ENCODE measurements at places on chromosomes 5 and 9.

- DNase-seq, result no peak
These were observed 20.7 kb upstream of the IL33 start for GRCh38 chr9:6194934-6195333.

DNA sequence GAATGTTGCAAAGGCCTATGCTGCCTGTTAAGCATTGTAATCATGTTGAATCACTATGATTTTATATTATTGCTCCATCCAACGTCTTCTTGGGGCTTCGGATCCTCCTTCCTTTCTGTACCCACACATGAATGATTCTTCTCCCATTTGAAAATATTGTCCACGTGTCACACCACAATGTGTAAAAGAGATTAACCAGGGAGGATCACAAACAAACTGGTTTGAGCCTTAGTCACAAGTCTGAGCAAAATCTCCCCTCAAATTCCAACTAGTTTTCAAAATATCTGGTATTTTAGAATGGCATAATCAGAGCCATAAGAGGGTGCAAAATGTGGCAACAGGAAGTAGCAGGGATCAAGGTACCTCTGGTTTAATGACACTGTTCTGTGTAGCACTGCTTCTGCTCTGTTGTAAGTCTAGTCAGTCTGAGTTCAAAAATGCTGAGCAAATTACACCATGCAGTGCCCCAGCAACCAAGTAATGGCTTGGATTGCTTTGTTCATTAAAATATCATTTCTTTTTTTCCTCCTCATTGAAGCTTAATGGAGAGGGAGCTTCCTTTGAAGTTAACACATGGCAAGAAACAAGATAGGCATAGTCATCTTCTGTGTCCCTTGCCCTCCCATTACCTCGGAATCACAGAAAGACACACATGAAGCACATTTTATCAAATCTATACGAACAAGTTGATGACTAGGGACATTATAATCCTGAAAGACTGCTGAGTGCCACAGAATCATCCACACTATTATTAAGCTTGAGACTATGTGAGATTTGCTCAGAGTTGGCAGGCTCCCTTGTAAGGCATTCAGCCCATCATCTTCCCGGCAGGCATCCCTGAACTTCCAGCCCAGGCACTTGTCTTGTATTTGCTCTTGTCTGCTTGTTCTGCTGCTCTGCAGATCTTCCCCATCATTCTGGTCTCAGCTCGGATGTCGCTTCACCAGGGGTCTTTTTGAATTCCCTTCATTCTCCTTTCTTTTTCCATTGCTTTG lies 102.0 kb upstream of the PRLR start:
- DNase-seq, result no peak

GRCh38 chr5:68295772-68296171 lies 80.2 kb downstream of the PIK3R1 start:
- no peak for DNase-seq

- no peak for DNase-seq
These were observed 692.9 kb downstream of the MTRR start for GRCh38 chr5:8561854-8562253.

GRCh38 chr5:41094871-41095270 lies 23.7 kb upstream of the MROH2B start:
- peak; percentile 3 for DNase-seq

DNA sequence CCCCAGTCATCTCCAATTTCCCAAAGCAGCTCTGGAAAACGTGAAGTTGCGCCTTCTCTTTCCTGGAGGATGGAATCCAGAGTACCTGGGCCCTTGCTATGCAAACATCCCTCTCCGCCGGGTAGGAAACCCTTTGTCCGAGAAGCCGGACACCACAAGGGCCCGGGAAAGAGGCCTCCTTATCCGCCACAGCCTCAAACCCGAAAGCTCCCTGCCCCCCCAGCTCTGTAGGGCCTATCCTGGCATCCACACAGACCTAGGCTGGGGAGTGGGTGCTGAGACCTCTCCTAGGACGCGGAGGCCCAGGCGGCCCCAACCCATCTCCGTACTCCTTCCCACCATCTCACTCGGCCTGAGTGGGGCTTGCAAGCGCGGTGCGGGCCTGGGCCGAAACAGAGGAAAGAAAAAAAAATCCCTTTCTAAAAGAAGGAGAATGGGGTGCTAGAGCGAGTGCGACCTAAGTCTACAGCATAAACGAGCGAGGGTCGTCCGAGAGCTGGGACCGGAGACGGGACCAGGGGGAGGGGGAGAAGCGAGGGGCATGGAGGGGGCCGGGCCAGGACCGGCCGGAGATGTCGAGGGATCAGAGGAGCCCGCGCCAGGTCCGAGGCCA lies 624 bp downstream of the FBXW11 start:
- DNase-seq, result no peak

DNA sequence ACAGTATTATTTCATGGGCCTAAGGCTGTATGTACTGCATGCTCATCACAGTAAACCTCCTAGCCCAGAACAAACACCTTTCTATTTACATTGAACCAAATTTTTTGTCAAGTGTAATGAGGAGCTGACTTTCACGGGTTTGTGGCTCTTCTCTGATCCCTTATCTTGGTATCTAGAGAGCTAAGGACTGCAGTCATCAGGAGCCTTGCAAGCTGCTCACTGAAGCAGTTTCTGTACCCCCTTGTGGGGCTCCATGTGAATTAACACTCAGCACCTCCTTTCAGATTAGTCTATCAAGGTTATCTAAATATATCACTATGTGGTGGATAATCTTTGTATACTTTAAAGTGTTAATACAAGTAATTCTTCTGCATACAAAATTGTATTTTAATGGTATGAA lies 108.2 kb downstream of the AUH start:
- no peak for DNase-seq

GRCh38 chr9:136438548-136439480 lies 831 bp downstream of the INPP5E start:
- DNase-seq, result no peak

GRCh38 chr5:112883192-112883591 lies 22.1 kb downstream of the SRP19 start:
- no peak for DNase-seq

DNA sequence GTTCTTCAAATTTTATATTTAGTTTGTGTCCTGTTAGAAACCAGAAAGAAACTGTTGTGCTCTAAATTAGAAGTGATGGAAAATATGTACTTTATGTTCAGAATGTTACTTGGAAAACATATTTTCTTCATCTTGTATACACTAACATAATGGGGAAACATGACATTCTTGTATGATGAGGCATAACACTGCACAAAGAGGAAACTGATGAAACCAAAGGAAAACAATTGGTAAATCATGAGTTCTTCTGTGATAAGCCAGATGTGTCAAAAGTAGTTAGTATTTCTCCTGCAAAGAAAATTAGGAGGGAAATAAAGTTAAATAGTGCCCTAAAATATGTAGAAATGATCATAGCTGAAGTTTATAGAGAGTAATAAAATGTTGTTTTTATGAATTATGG lies 111.1 kb upstream of the FBN2 start:
- no peak for DNase-seq

DNA sequence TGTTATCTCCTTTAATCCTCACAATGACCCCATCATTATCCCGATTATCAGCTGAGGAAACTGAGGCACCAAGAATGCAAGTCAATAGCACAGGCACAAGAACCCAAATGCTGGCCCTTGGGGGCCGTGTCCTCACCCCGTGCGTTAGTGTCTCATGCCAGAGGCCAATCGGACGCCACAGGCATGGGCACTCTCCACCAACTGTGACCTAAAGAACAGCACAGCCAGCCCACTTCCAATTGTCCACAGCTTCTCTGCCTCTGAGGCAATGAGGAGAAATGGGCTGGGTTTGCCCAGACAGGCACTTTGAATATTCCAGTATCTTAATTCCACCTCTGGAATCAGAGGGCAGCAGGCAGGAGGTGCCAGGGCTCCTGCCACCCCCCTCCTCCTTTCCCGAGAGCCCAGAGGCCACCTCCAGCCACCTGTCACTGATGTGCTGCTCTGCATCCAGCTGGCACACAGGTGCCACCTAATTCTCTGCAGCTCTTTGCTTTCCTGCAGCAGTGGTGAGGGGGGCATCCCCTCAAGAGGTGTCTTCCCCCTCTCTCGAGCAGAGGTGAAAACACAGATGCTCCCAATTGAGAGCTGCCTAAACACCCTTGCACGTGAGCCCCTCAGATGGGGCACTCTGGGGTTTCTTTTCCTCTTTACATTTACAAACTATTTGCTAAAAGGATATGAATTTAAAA lies 107.5 kb downstream of the ROR2 start:
- no peak for DNase-seq

DNA sequence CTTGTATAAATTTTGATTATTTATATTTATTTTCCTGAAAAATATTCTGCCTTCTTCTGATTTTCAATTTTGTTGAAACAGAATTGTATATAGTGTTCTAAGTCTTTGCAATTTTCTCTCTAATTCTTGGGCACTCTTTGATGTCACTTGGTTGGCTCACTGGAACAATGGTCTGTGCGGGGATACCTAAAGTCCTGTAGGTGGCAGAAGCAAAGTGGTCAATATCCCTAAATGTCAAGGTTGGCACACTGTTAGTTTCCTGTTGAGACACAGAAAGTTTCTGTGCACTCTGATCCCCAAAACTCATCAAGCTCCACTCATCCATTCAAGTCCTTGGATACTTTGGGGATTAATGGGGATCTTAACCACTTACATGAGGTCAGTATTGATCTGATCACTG lies 480.8 kb upstream of the CCNG1 start:
- DNase-seq, result no peak
